ENCODE measurements at places on chromosomes 13 and 19. TPM values are rescaled to one million over a fixed set of nuclear protein-coding genes. Genes with fewer than 3 reads are reported as not detected.

- DNase-seq, result no peak
These were observed 75.5 kb downstream of the STARD13 start for GRCh38 chr13:33210090-33210489.

DNA sequence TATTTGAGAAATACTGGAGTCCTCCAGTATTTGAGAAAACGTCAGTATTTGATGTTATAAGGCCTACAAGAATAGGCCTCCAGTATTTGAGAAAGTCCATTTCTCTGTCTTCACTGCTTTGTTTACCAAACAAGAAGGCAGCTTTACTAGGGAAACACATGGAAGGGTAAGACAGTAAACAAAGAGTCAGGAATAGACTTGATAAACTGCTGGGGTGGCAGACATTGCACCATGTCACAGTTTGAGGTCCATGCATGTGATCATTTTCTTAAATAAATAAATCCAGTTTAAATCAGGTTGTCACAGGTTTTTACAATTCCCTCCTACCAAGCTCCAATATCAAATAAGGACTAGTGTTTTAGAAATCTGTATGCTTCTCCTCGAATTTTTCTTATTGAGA, 1431.0 kb upstream of the SPRY2 start:
- DNase-seq, result no peak

DOHH gene
- total RNA-seq, result 8.5 TPM

DNA sequence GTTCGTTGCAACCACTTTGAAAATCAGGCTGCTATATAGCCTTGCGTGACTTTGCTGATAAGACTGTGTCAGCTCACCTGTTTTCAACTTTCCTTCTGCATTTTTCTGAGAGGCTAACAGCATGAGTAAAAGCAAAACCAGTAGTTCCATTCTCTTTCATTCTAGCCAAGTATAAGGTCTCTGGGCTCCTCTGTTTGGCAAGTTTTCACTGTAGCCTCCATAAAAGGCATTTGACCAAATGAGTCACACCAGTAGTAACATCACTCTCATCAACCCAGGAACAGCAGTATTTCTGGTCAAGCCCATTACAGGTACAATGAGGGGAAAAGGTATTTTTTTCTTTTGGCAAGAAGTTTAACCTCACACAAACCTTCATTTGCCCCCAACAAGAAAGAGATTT, 1149.8 kb upstream of the MIR17HG start:
- DNase-seq, result no peak

NEK3 gene
- total RNA-seq, result 8.1 TPM

- peak; percentile 33 for DNase-seq
These were observed 2.7 kb upstream of the HNRNPL start for GRCh38 chr19:38852231-38853044.

GIPC3 gene
- 0.52 TPM for total RNA-seq

- DNase-seq, result no peak
These were observed at the start of gene NMRK2 for GRCh38 chr19:3932931-3933810. TSS of gene NMRK2 (plus strand) at chr19:3933069. CDS start at chr19:3933672, 603 bp downstream.

- DNase-seq, result no peak
These were observed 263.5 kb downstream of the GPC5 start for GRCh38 chr13:91661692-91662490.

GRCh38 chr13:89832827-89833226, 1514.7 kb upstream of the MIR17HG start:
- no peak for DNase-seq

- DNase-seq, result no peak
These were observed 16.7 kb upstream of the RXFP2 start for GRCh38 chr13:31722673-31723072.

GRCh38 chr13:75648446-75648845, 12.3 kb downstream of the LMO7 start:
- no peak for DNase-seq

UPK1A gene
- not detected for total RNA-seq
